ENCODE measurements at places on chromosomes 3 and 15. TPM values are rescaled to one million over a fixed set of nuclear protein-coding genes. Genes with fewer than 3 reads are reported as not detected.

Gene COL6A5
- 2.5 TPM for polyA plus RNA-seq

Gene LRRC31
- 26.4 TPM for polyA plus RNA-seq

Gene BCHE
- 3.6 TPM for polyA plus RNA-seq

GRCh38 chr3:32992310-32992686, 40.9 kb downstream of the CCR4 start:
- no peak for DNase-seq

DNA sequence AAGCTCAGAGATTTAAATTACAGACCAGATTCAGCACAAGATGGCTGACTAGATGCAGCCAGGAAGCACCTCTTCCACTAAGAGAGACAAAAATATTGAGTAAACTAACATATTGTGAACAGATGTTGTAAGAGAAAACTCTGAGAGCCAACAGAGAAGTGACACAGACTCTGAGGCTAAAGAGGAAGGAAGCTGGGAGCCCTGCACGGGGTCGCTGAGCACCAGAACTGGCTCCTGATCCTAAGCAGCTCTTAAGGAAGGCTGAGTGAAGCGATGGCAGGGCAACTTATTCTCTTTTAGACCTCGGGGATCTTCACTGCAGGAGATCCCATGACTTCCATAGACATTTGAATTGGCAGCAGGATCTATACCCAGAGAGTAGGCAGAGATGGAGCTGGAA, 578.0 kb upstream of the GRM7 start:
- DNase-seq: no peak

- no peak for DNase-seq
Observed at GRCh38 chr15:101009176-101009575, 90.0 kb downstream of the LRRK1 start.

- no peak for DNase-seq
Observed at GRCh38 chr3:57038466-57039164, 21.8 kb upstream of the SPATA12 start.

- DNase-seq: peak; percentile 65
Observed at GRCh38 chr15:38696109-38696727, 131.6 kb upstream of the RASGRP1 start.

DNA sequence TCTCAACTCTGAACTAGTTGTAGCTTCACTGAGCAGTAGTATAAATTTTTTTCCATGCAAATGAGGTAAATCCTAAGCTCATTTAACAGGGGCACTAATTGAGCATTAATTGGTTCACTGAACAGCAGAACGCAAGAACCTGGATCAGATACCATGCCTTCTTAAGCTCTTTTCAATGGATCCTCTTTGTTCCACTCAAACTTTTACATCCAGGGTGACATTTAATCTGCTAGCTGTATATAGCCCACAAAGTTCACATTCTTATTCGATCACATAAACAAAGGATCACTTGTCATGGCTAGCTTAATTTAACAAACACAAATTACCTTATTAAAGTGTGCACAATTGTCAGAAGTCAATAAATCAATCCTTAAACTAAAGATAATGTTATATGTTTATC, 281.6 kb downstream of the CNTN6 start:
- DNase-seq: no peak

GRCh38 chr3:178634975-178635374, 98.7 kb downstream of the KCNMB2 start:
- no peak for DNase-seq

- DNase-seq: no peak
Observed at GRCh38 chr3:172551874-172552273, 28.6 kb upstream of the TNFSF10 start.

DNA sequence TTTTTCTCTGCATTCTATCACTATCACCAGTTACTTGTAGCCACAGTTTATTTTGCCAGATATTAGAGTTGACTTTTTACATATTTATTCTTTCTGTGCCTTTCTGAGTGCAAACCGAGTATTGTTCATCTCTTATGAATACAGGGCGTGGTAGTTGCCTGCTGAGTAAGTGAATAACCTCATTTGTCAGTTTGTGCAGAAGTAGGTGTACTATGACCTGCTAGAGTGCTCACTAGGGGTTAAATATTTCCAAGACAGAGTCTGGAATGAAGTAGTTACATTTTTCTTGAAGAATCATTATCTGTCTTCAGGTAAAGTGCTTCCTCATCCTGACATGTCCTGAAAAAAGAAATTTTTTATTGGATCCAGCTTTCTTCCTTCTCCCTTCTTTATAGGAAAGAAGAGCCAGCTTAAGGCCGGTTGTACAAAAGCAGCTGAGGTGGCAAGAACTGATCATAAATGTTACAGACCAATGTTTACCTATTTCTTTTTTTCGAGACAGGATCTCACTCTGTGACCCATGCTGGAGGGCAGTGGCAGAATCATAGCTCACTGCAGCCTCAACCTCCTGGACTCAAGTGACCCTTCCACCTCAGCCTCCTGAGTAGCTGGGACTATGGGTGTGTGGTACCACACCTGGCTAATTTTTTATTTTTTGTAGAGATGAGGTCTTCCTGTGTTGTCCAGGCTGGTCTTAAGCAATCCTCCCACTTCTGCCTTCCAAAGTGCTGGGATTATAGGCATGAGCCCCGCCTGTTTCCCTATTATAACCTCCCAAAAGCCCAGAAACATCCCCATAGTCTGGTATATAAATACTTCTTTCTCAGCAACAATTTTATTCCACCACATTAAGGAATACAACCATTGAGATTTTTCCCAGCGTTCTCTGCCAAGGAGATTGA, 182.5 kb downstream of the TPRG1 start:
- DNase-seq: peak; percentile 77
